ENCODE measurements at places on chromosomes 5 and 9. TPM values are rescaled to one million over a fixed set of nuclear protein-coding genes. Genes with fewer than 3 reads are reported as not detected.

The RNF38 gene
- total RNA-seq: 19.6 TPM

The SYNPO gene
- total RNA-seq: 2.3 TPM

DNA sequence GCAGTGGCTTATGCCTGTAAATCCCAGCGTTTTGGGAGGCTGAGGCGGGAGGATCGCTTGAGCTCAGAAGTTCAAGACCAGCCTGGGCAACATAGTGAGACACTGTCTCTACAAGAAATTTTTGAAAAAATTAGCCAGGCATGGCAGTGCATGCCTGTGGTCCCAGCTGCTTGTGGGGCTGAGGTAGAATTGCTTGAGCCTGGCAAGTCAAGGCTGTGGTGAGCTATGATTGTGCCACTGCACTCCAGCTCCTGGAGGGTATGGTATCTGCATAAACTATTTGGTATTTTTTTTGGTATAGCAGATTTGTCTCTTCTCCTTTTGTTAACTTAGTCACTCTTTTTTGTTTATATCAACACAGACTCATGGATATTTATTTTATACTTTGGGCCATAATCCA, 61.5 kb upstream of the TEX48 start:
- no peak for DNase-seq

DNA sequence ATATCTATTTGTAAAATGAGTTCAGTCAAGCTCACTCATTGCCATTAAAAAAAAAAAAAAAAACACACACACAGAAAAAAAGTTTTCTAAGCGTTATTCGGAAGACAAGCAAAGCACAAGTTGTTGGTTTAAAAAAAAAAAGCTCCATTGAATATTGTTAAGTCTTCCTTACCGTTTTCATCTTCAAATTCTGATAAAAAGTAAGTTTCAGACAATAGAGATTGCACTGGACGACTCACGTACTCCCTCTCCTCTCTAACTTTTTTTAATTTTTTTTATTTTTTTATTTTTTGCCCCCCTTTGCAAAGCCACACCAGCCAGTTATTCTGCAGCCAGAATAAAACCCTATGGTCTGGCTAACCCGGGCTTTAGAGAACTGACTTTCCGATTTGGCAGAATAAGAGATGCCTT, 544 bp downstream of the ADAMTS6 start:
- DNase-seq: no peak

GRCh38 chr9:133225171-133226011, 16.3 kb upstream of the OBP2B start:
- DNase-seq: no peak

DNA sequence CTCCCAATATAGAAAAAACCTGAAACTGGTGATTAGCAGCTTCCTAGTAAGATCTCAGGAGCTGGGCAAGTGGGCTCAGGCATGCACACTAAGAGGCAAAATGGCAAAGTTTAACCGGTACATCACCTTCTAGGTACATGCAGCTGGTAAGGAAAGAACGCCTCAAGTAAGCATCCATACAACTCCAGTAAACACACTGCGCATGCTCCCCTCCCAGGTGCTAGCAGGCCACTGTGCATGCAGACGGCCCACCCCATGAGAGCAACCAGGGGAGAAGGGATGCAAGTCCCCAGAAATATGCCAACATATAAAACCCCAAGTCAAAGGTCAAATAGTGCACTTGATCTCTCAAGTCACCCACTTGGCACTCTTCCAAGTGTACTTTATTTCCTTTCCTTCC, 228.6 kb upstream of the KIF2A start:
- no peak for DNase-seq

Measured in SJCRH30 (cell line).